Activated naive CD8-positive, alpha-beta T cell treated with anti-CD3 and anti-CD28 coated beads for 36 hours (primary cell): ENCODE measurements at places on chromosomes 1 and 21.

DNA sequence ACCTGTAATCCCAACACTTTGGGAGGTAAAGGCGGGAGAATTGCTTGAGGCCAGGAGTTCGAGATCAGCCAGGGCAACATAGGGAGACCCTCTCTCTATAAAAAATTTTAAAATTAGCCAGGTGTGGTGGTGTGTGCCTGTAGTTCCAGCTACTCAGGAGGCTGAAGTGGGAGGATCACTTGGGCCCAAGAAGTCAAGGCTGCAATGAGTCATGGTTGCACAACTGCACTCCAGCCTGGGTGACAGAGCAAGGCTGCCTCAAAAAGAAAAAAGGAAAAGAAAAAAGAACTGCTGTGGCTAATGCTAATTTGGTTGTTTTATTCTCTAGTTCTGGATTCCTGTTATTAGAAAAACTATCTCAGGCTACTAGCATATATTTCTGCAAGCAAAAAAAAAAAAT, 29.8 kb downstream of the DBT start:
- no peak for DNase-seq

DNA sequence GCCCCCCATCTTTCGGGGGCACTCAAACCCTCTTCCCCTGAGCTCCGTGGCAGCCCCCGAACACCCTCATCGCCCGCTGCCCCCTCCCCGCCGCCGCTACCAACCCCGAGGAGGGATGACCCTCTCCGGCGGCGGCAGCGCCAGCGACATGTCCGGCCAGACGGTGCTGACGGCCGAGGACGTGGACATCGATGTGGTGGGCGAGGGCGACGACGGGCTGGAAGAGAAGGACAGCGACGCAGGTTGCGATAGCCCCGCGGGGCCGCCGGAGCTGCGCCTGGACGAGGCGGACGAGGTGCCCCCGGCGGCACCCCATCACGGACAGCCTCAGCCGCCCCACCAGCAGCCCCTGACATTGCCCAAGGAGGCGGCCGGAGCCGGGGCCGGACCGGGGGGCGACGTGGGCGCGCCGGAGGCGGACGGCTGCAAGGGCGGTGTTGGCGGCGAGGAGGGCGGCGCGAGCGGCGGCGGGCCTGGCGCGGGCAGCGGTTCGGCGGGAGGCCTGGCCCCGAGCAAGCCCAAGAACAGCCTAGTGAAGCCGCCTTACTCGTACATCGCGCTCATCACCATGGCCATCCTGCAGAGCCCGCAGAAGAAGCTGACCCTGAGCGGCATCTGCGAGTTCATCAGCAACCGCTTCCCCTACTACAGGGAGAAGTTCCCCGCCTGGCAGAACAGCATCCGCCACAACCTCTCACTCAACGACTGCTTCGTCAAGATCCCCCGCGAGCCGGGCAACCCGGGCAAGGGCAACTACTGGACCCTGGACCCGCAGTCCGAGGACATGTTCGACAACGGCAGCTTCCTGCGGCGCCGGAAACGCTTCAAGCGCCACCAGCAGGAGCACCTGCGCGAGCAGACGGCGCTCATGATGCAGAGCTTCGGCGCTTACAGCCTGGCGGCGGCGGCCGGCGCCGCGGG, 837 bp downstream of the FOXD3 start:
- DNase-seq, result no peak

- no peak for DNase-seq
Measured at GRCh38 chr1:107870696-107871095, 94.3 kb downstream of the VAV3 start.

DNA sequence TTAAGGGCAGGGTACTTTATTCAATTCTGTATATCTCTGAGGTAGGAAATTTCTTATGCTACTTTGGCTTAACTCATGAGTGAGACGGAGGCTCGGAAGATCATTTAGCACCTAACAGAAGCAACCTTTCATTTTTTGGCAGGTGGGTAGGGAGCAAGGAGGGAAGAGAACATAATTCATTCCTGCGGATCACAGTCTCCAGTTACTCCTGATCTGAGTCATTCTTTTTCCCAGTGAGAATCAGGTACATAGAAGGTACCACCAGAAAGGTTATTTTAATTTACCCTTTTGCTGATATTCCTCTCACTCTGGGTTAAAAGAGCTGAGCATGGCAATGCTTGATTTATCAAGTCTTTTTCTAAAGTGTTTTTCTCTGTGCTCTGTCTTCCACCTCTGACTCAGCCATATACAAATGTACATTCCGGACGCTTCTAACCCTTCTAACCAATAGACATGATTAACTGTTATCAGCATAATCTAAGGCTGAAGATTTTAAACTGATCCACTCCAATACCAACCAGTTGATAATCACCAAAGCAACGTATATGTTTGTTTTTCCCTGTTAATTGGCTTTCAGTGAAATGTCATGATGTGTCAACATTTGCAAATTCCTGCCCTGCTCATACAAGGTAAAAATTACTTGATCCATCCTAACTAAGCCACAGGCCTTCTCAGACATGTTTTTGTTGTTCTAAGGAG, 271.7 kb downstream of the DUSP10 start:
- DNase-seq, result no peak

- no peak for DNase-seq
Measured at GRCh38 chr1:236209185-236209584, 66.8 kb downstream of the GPR137B start.

- DNase-seq, result no peak
Measured at GRCh38 chr1:56074007-56074651, 505.2 kb downstream of the PLPP3 start.

- no peak for DNase-seq
Measured at GRCh38 chr1:236484310-236484971, 39.3 kb upstream of the LGALS8 start.

GRCh38 chr1:119075614-119076013, 64.8 kb downstream of the WARS2 start:
- no peak for DNase-seq

GRCh38 chr1:158527190-158527815, 26.9 kb downstream of the OR6Y1 start:
- no peak for DNase-seq

GRCh38 chr1:19683351-19683750, 18.7 kb downstream of the HTR6 start:
- no peak for DNase-seq

DNA sequence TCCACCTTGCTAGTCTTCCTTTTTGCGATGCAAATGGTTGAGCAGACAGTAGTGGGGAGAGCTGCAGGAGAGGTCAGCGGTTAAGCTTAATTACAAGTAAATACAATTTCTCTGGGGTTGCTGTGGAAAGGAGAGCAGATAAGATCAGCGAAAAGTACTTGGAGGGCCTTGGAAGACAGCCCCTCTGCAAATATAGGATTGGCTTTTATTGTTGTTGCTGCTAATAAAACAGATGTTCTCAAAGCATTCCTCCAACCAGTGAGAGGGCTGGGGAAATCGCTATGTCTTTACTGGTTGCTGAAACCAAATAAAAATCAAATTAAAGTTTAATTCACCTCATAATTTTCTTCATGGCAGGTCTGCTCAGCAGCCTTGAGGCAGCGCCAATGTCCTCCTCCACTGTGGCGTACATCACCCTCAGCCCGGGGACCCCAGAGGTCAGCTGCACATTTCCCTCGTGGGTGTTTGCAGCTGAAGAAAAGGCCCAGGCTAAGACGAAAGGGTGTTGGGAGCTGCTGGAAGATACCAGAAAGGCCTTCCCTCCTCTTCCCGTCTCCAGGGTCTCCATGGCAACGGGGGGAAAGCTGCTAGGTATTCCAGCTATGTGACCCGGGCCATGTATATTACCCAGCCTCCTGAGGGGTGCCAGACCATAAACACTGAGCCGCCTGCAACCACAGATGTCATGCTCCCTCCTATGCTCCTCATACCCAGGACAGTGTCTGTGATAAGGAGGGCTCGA, 54.6 kb upstream of the POU2F1 start:
- DNase-seq, result no peak

GRCh38 chr1:209367061-209367772, 216.3 kb upstream of the CAMK1G start:
- no peak for DNase-seq

DNA sequence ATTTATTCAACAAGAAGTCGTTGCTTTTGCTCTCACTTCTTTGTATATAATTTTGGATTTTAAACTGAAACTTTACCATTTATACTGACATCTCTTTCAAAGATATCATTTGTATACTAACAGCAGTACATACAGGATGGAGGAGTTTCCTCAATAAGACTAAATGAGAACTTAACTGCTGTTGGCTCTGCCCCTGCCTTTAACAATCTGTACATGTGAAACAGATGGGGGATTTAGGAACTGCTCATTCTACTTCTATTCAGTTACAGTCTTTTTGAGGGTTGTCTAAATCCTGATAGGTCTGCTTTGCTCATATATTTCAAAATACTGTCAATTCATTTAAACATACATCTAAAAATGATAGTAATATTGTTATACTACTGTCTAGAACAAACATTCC, 663.2 kb downstream of the ADGRL2 start:
- DNase-seq, result no peak

- DNase-seq, result no peak
Measured at GRCh38 chr1:68332041-68332440, 99.7 kb upstream of the WLS start.

DNA sequence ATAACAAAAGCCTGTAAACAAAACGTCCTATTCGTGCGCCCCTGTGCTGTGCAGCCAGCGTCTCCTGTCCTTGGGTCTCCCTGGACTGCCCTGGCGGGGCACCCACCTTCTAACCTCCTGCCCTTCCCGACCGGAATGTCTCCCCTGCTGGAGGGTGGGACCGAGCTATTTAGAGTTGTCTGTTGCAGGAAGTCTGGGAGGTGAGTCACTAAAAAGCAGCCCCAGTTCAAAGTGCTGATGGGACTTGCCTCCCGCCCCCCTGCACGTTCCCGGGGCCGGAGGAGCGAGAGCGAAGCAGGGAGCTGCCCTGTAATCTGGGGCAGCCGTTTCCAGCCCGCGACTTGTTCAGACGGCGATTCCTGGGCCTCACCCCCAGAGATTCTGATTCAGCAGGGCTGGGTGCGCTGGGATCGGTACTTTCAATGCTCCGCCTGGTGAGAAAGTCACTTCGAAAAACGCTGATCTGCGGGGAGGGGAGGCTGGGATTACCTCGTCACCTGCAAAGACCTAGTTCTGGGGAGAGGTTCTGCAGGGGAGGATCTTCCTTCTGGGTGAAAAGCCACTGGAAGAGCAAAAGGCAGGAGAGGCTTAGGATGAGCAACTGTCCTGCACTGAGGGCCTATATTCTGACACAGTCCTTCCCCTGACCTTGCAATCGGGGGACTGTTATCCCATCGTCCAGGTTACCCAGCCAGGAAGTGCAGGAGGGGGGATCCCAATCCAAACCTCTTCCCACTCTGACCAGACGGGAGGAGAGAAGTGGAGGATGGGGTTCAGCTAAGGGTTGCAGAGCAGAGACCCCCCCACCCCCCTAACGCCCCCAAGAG, 1.2 kb upstream of the DHRS3 start:
- DNase-seq, result peak; percentile 79

GRCh38 chr1:113390871-113391648, 745 bp downstream of the MAGI3 start:
- peak; percentile 60 for DNase-seq

- no peak for DNase-seq
Measured at GRCh38 chr1:6811583-6811982, 26.3 kb downstream of the CAMTA1 start.

DNA sequence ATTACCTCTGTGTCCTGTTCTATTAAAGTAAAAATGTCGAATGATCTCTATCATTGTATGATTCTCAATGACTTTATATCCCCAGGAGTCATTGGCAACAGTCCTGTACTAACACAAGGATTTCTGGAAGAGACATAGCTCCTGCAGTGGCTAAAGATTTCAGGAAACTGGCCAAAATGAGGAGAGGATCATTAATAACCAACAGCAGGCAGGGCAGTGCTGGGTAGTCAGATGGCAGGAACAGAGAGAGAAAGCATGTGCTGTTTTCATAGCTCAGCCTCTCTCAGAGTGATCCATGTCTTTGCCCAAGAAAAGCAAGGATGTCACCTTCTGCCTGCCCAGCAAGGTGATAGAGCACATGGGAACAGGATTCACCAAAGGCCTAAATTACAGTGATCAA, 604.7 kb upstream of the PLXNA2 start:
- DNase-seq, result no peak

DNA sequence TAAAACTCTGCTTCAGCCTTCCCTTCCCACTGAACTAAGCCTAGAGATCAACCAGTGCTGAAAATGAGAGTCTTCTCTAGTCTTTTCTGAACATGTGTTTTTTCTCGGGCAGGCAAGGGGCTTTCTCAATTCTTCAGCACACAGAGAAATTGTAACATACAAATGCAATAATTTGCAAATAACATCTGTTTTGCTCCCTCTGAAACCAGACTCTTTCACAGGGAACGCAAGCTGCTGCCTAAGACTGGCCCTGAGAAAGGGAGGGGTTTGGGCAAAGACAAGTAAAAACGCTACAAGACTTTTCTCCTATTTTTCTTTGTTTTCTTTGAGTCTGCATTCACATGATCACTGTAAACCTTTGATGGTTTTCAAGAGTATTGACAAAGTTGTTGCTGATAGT, 39.6 kb upstream of the VN1R5 start:
- DNase-seq, result no peak

- no peak for DNase-seq
Measured at GRCh38 chr1:75992312-75992711, 60.1 kb upstream of the ASB17 start.

DNA sequence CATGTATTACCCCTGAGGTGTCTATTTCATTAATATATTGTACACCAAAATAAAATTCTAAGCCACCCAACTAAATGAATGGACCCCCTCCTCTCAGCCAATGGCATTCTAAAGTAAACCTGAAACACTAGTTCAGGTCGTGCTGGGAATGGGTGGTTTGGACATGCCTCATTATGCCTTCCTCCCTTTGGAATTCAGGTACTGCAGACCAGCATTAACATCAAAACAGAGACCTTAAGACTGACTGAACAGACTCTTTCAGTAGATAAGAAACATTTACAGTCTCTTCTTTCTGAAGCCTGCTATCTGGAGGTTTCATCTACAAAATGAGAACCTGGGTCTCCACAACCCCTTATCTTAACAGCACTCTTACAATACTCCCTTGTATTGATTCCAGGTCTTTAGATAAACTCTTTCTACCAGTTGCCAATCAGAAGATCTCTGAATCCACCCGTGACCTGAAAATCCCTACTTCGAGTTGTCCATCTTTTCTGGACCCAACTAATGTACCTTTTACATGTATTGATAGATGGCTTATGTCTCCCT, 93.6 kb downstream of the PKN2 start:
- DNase-seq, result no peak

DNA sequence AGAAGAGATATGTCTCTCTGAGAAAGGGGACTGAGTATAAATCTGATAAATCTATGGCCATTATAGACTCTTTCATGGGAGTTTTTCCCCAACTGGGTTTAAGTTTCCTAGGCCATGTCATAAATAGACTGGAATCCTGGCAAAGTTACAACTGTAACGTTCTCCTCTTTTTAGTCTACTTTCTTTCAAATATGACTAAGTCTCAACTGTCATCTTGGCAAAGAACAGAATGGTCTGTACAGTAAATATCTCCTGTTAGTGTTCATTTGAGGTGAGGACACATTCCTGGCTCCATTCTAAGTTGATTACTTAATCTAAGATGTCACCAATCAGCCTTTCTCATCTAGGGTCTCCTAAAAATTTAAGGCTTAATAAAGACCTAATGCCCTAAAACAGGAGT, 300.5 kb downstream of the BRINP2 start:
- no peak for DNase-seq

- DNase-seq, result no peak
Measured at GRCh38 chr1:7886405-7886745, 33.5 kb upstream of the UTS2 start.

- DNase-seq, result no peak
Measured at GRCh38 chr1:54125386-54126070, 27.3 kb downstream of the CDCP2 start.

- DNase-seq, result no peak
Measured at GRCh38 chr1:112722601-112723510, 7.7 kb upstream of the PPM1J start.

- no peak for DNase-seq
Measured at GRCh38 chr1:99662539-99663080, 16.7 kb downstream of the PALMD start.
